Mesenchymal stem cell (in vitro differentiated cells and primary cell): ENCODE measurements at places on chromosomes 4 and X.

DNA sequence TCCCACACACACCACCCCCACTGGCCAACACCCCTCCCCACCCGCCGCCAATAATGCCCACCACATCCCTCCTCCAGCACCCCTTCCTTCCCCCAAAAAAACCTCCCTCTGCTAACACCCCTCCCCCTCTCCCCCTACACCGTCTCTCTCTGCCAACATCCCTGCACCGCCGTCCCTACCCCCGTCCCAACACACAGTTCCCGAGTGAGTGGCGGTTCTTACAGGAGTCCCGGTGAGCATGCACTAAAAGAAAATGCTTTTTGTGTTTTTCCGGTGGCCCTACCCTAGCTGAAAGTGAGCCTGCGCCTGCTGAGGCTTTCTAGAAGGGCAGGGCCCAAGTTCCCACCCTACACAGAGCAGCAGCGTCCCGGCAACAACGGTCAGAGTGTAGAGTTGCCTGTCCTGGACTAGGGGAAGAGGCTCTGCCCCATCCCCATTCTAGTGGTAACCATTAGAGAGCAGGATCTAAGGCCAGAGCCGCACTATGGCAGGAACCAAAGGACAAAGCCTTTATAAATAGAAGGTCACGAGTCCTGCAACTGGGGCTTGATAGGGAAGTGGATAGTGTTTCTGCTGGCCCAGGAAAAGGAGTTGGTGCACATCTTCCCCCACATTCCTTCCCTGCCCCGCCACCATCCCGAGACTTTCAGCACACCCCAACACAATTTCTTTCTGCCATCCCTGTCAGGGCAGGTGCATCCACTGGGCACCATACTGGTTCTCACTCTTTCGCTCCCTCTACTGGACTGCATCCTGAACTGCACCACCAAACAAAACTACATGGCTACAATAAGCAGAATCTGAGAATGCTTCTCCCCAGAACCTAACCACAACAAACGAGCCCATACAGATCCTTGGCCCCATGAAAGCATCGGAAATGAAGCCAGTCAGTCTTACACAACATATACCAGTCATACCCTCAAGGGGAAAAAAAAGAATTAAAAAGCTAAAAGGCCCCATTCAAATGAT, 78.1 kb upstream of the PAGE3 start:
- no peak for DNase-seq

DNA sequence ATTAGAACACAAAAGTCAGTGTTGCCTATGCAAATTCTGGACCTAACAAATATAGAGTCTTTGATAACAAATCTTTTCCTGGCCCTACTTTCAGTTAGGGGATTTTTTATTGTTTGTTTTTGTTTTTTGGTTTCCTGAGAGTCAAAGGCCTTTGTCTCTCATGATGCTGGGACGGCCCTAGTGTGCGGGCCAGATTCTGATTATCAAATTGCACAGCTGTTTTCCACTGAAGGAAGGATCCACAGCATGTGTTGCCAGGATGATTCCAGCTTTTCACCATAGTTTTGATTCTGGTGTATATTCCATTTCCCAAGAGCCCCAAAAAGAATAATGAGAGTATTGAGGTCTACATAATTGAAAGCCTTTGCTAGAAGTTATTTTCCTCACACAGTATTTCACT, 248.2 kb downstream of the CAMK2D start:
- DNase-seq: no peak

- no peak for DNase-seq
Observed at GRCh38 chr4:80709082-80709869, 321.2 kb upstream of the BMP3 start.

GRCh38 chr4:83234902-83235644, 49.5 kb downstream of the COQ2 start:
- DNase-seq: no peak

- DNase-seq: no peak
Observed at GRCh38 chr4:112199041-112199440, 32.5 kb upstream of the AP1AR start.

DNA sequence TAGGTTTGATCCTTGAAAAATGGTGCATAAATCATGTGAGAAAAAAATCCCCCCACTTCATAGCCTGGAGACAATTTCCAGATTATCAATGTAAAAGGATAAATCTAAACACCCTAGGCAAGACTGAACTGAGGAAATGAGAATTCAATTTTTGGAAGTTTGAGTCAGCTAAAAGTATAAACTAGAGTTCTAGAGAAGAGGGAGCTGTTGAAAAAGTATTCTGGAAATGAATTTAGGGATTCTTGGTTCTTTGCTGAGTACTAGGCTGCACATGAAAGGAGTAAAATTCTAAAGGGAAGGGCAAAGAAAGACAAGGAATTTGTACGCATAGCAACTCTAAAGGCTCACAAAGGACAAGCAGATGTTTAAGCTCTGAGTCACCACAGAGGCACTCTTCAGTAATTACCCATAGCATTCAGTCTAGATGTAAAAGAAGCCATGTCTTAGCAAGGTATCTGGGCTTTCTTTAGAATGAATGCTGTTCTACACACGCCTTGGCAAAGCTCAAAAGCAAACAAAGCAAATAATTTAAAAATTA, 896.5 kb downstream of the PDHA2 start:
- DNase-seq: peak; percentile 73

- DNase-seq: no peak
Observed at GRCh38 chr4:139959396-139959795, 194.6 kb downstream of the MAML3 start.

DNA sequence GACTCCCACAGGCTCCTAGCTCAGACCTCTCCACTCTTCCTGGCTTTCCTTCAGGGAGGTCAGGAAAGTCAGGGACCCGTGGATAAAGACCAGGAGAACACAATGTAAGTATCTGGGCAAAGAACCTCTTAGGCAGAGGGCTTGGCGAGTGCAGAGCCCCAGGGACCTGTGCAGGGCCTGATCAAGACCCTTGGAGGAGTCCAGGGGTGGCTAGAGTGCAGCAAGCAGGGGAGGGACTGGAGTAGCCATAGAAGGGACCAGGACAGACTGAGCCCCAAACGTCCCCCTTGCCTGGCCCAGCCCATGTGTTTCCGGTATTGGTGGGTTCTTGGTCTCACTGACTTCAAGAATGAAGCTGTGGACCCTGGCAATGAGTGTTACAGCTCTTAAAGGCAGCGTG, 5.9 kb upstream of the TNIP2 start:
- no peak for DNase-seq
